ENCODE measurements at places on chromosomes 3 and 15.

DNA sequence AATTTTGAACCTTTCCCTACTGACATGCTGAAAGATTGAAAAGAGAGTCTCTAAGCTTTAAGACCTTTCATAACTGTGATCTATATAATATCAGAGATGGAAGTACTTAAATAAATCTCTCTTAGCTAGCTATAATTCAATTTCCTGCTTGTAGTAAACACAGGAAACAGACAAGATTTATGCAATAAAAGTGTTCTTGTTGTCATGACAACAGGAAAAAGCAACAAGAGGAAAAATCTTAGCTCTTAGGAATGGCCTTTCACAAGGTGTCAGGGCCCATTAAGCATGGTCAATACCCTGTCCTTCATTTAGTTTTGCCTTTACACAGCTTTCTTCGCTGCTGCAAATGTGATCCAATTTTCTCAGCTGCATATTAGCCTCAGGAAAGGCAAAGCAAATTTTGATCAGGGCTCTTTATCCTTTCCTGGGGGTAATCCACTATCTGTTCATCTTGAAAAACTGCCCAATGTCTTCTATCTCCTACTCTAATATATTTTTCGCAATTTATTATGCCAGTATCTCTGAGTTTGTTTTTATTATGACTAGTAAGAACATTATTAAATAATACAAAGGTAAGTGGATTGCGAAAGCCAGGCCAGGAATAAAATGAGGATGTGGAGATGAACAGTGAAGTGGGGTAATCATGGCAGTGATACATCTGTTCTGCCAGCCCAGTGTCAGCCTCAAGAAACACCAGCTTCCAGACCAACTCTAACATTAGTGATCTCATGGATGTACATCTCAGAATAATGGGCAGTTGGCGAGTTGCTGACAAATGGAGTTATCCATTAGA, 28.7 kb downstream of the SIDT1 start:
- no peak for DNase-seq

DNA sequence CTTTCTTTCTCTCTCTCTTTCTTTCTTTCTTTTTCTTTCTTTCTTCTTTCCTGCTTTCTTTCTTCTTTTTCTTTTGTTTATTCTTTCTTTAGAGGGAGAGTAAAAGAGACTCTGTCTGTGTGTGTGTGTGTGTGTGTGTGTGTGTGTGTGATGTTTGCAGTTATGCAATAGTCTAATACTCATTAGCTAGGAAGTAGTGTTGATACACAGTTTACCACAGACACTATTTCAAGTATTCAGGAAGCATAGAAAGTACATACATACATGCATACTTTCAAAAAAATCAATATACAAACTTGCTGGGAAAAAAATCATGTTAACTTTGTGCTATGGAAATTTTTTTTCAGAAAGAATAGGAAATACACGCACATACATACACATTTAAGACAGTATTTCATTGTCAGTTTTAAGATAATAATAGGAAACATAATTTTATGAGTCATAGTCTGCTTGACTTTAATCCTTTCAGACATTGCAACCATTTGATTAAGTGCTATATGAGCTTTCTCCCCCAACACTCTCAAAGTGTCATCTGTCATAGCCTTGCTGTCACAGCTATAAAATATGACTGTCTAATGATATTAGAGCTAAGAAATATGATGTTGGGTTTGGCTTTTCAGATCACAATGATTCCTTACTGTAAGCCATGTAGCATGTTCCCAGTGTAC, 74.9 kb upstream of the EPHA3 start:
- no peak for DNase-seq

GRCh38 chr15:74252291-74252690, 16.2 kb downstream of the CCDC33 start:
- no peak for DNase-seq

DNA sequence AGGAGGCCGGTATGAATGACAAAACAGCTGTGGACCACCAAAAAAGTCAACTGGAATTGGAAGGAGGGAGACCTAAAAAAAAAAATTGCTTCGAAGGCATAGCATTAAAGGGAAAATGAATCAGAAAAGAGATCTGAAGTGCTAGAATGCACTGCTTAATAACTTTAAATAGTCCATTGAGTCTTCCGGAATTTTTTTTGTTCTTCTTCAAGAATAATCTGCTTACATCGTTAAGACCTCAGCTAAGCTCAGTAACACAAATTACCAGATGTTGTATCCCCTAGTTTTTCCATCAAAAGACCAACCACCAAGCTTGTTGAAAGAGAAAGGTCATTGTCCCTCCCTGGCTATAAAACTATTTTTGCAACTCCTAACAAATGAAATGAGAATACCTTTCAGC, 560.5 kb downstream of the NR2F2 start:
- DNase-seq, result no peak

DNA sequence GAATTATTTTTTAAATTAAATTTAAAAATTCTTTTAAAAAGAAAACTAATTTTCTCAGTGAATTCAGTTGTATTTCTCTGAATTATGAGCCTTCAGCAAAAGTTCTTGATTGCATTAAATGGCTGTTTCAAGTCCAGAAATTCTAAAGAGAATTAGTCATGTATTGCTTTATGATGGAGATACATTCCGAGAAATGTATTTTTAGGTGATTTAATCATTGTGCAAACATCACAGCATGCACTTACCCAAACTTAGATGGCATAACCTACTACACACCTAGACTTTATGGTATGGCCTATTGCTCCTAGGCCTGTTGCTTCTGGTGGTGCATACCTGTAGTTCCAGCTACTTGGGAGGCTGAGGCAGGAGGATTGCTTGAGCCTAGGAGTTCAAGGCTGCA, 44.3 kb upstream of the GCNT3 start:
- no peak for DNase-seq

DNA sequence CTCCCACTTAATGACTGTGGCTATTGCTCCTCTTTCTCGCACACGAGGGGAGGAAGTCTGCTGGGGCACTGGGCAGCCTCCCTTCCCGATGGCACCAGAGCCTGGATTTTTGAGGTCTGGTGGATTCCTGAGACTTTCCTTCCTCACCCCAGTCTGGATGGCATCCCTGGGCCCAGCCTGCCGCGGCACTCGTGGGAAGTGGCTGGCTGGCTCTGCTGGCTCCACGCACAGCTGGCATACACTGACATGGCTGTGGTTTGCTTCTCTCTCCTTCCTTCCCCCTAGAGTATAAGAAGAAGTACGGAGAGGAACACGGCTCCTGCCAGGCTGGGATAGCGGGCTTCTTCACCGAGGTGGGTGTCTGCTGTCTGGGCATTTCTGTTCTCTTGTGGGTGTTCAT, 319.8 kb upstream of the LRRFIP2 start:
- no peak for DNase-seq

DNA sequence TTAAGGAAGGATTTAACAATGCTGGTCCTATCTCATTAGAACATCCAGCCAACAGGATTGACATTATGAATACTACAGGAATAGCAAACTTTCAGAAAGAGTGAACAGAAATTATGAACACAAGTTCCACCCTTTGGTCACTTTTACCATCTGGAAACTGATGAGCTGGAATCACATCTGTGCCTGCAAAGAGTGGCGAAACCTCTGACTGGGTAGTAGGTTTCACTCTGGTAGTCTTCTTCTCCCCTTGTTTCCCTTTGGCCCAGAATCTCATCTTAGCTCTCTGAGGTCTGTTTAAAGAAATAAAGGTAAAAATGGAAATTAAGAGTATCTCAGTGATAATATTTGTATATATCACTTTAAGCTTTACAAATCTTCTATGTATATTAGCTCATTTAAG, 73.1 kb downstream of the NR2E3 start:
- no peak for DNase-seq

- DNase-seq, result peak; percentile 40
Measured at GRCh38 chr3:185151964-185152409, 873 bp downstream of the C3orf70 start.

DNA sequence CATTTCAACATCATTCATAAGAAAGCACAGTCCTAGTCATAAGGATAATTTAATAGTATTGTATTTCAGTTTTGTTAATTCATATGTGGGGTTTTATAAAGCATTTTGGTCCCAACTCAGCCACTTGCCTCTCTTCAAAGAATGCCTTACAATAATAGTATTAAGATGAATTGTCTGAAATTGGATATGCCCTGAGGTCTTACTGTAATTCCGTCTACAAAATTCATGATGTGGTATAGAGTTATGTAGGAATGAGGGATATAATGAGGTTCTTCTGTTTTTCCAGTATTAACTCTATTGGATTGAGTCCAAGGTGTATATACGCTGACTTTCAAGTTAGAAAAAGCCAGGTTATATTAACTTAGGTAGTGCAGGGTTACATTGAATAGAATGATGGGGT, 177.0 kb downstream of the GOLIM4 start:
- DNase-seq, result no peak

DNA sequence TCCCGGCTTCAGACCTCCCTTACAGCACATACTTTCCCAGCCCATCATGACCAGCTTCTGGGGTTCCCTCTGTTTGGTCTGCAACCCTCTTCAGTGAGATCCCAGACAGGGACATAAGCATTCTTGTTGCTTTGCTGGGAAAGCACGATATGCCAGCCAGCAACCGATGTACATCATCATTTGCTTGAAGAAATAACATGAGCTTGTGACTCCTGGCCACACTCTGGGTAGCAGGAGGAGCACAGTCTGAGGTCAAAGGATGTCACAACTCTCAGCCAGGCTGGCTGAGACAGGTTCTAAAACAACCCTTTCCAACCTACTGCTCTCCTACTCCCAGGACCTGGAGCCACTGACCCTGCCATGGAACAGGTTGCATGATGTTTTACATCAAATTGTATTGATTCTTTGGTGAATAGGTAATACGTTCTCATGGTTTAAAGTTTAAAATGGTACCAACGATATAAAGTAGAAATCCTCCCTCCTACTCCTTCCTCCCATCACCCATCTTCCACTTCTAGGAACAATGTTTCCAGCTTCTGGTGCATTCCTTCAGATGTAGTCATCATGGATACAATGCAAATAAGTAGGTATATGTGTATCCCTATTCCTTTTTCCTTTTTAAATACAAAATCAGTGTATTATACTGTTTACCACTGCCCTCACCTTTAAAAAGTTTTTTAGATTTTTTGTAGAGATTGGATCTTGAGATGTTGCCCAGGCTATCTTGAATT, 190.3 kb downstream of the OPA1 start:
- DNase-seq, result no peak

GRCh38 chr3:115085197-115085865, 61.8 kb downstream of the ZBTB20 start:
- peak; percentile 66 for DNase-seq

- DNase-seq, result no peak
Measured at GRCh38 chr3:44906997-44907396, 32.6 kb downstream of the TGM4 start.

DNA sequence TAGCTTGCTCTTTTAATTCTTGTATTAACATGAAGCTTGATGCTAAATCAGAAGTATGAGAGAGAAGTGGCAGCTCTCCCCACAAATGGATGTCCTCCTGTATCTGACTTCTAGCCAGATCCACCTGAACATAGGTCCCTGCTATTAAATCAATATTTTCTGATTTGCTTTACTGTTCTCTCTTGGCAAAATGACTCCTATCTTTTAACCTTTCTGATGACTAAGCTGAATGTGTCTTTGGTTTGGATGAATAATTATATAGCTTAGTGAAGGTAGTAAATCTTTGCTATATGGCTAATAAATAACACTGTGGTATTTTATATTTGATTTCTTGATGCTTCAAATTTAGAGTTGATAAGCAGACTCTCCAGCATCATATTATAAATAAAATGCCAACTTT, 28.3 kb upstream of the ARL14 start:
- DNase-seq, result no peak

DNA sequence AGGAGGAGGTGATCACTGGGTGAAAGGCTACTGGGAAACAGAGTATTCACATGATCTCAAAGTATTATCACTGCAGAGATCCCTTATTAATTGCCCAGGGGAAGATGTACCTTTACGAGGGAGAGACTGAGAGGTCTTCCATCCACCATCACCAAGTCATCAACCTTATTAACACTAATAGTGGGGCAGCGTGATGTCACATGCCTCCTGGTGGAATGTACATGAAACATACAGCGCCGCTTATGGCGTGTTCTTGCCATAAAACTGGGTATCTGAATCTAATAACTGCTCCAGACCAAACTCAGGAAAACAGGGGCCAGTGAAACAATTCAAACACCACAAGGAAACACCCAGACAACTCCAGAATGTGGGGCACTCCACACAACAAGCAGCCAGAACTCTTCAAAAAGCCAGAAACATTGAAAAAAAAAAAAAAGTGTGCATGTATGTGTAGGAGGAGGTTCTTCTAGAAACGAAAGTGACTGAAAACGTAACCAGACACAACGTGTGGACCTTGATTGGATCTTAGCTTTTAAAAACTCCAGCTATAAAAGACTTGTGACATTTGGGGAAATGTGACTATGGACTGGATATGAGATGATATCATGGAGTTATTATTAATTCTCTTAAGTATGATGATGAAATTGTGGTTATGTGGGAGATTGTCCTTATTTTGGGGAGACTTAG, 4.6 kb downstream of the STIMATE start:
- DNase-seq, result peak; percentile 19

DNA sequence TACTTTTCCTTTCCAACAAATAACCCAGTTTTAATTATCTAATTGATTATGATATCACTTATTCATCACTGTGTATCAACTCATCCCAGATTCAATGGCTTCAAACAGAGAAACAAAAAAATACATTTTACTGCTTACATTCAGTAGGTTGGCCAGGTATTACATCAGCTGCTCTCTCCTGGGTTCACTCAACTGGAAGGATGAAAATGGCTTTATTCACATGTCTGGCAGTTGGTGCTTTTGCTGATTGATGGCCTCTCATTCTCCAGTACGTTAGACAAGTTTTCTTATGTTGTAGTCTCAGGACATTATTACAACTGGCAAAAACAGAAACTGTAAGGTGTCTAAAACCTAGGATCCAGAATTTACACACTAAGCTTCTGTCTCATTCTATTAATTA, 811.0 kb upstream of the ALCAM start:
- no peak for DNase-seq

DNA sequence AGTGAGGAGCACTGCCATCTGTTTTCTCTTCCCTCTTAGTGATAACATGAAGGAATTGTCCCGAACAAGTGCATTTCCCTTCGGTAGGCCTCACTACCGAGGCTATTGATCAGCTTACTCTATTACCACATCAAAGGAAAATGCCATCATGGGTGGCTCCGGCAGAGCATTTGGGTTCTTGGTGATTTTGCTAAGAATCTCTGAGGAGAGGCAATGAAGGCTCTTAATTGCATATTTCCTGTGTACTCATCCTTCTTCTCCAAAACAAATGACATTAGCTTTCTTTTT, 35.3 kb downstream of the CHRD start:
- no peak for DNase-seq

- no peak for DNase-seq
Measured at GRCh38 chr3:154615471-154615870, 185.5 kb upstream of the GPR149 start.

GRCh38 chr15:60381148-60381788, 16.5 kb downstream of the ANXA2 start:
- DNase-seq, result no peak

- DNase-seq, result no peak
Measured at GRCh38 chr3:38314764-38315487, 31.7 kb upstream of the XYLB start.

DNA sequence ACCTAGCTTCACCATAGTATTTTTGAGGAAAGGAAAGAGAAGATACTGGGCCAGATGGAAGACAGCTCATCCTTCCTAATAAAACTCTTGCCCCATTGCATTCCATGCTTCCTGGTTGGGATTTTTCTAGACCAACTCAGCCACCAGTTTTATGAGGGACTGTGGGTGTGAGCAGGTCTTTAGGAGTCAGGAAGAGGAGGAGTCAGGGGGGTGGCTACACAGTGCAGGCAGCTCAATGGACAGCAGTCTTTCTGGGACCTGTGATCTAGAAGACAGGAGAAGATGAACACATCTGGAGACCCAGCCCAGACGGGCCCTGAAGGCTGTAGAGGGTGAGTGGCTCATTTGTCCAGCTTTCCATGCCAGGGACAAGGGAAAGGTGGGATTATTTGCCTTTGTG, at the start of gene NOX5:
NOX5 (plus strand) TSS at position 242 of the 400 bp plus-strand sequence; CDS start at position 283, 41 bp downstream.
- no peak for DNase-seq

Measured in pons (tissue), 1 donor.